Fibroblast of skin of back (primary cell): ENCODE measurements at places on chromosomes 16 and 17.

- no peak for DNase-seq
These were observed 79.0 kb downstream of the C16orf78 start for GRCh38 chr16:49452578-49452977.

DNA sequence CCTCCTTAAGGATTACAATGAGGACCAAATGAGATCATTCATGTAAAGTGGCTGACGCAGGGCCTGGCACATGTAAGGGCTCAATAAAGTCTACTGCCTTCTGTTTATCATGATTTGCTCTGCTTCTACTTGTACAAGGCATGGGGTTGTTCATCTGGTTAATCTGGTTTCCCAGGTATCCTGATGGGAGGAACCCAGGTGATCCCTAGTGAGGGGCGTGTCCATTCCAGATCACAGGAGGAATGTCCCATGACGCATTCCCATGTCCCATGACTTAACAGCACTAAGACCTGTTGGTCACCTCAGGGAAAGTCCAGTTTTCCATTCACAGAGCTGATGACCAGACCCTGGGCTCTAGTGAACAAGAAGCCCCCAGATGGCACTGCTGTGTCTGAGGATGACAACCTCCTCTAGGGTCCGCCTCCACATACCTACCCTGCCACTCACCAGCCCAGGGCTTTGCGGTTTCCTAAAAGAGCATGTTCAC, 11.5 kb upstream of the TPPP3 start:
- no peak for DNase-seq

- no peak for DNase-seq
These were observed 31.8 kb downstream of the CCL4 start for GRCh38 chr17:36135465-36135864.

GRCh38 chr17:57915985-57916757, 39.0 kb downstream of the CUEDC1 start:
- no peak for DNase-seq

GRCh38 chr16:30797670-30798309, 10.8 kb upstream of the ZNF629 start:
- no peak for DNase-seq

DNA sequence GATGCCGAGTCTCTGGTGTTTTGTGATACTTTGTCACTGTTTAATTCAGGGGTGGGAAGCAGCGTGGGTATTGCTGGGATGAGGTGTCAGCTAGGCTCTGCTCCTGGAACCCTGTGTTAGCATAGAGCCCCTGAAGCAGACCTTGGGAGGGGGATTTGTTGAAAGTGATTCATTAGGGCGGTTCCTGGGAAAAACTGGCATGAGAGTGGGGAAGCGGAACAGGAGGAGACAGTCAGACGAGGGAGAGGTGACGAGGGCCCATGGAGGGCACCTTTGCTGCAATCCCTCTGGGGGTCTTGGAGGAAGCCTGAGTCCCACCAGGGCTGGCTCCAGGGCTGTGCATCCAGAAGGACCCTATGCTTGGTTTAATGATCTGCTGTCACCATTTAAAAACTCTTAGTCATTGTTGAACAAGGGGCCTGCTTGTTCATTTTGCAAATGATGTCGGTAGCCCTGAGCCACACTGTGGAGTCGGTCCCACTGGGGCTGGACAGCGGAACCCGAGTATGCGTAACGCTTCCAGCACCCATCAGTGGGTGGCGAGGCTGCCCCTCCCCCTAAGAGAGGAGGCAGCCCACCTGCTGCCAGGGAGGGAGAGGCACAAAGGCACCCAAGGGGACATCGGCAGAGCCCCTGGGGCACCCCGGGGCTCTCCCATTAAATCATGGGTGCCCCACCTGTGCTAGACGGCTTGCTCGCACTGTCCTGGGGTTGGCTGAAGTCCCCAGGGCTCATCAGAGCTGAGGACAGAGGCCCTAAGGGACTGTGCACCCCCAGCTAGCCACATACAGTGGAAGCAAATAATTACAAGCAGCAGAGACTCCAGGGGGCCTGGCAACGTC, 35.4 kb downstream of the WFDC1 start:
- no peak for DNase-seq

DNA sequence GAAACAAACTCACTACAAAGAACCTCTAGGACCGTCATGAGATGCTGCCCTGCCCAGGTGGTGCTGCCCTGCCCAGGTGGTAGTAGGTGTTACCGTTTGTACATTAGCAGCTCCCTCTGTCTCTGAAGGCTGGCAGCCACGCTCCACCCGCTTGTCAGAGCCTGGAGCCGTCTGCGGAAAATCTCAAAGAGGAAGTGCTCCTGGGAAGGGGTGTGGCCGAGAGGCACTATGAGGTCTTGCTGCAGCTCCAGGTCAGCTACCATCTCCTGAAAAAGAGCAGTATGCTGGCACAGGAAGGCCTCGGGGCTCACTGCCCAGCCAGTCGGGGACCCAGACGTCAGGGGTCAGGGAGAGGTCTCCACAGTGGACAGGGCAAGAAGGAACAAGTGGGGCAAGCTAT, 28.3 kb downstream of the ZNF276 start:
- DNase-seq: no peak

DNA sequence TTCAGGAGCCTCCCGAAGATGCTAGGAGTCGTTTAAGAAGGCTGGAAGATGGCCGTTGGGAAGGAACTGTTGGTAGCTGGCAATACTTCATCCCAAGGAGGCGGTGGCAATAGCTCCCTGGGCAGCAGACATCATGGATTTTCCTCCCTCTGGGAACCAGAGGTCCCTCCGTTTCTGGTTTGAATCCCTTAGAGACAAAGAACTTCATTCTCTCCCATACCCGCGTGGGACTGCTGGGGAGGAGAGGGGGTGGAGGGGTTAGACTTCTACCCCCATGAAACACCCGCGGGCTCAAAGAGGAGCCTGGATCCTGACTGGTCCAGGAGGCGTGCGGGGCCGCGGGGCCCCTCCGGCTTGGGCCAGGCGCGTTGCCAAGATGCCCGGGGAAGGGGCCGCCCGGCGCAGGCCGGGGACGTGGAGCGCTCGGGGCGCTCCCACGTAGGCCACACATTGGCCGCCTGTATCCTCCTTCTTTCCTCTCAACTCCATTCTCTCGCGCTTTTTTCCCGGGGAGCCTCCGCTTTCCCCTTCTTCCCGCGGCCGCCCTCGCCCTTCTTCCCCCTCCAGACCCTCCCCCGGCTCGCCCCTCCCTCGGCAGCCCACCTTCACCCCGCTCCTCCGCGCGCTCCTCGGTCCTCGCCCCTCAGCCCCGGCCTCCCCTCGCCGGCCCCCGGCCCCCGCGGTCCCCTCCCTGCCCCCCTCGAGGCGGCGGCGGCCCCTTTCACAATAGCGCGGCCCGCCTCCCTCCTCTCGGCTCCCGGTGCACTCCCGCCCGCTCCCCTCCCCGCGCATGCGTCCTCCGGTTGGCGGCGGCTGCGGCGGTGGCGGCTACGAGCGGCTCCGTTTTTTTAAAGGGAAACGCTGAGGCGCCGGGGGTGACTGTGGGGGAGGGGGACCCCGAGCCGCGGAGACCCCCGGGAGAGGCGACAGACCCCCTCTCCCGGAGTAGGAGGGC, at the start of gene MSL1:
Gene MSL1, plus strand, starts transcription at position 791 of the 955 bp plus-strand sequence. CDS start 642 bp downstream, outside the sequence.
- peak; percentile 83 for DNase-seq

DNA sequence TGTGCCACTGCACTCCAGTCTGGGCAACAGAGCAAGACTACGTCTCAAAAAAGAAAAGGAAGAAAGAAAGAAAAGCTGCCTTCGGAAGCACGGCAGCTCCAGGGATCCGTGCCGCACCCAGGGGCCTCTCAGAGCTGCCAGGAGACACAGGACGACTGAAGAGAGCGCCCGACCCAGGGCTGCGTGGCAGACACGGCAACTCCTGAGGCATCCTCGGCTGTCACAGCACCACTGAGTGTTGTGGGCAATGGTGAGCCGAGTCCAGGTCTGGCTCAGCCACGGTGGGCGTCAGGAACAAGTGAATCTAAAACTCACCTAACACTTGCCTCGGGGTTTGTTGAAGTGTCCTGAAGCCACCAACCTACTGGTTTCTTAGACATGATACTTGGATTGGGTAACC, 28.8 kb downstream of the PDIA2 start:
- no peak for DNase-seq

- peak; percentile 17 for DNase-seq
These were observed 17.0 kb downstream of the N4BP1 start for GRCh38 chr16:48592839-48593429.

DNA sequence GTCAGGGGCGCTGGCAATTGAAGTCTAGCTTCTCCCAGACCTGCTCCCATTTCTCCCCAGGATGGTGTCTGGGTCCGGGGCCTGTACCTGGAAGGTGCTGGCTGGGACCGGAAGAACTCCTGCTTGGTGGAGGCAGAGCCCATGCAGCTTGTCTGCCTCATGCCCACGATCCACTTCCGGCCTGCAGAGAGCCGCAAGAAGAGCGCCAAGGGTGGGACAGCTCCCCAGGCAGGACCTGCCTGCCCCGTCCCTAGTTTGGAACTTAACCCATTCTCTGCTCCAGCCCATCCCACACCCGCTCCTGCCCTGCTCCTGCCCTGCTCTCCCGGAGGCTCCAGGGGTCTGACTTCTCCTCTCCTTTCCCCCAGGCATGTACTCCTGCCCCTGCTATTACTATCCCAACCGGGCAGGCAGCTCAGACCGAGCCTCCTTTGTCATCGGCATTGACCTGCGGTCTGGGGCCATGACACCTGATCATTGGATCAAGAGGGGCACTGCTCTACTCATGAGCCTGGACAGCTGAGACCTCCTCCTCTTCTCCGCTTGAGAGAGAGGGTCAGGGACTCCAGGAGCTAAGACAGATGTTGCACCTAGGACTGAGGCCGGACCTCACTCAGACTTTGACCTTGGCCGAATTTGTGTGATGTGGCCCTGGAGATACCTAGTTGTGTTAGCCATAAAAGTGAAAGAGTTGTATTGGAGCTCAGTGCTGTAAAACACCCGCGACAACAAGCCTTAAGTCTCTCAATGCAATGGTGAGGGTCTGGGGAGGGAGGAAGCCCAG, 814 bp upstream of the KDM6B start:
- no peak for DNase-seq

GRCh38 chr16:15751940-15752339, 101.9 kb downstream of the NDE1 start:
- no peak for DNase-seq

- DNase-seq: no peak
These were observed 43.2 kb upstream of the ZFHX3 start for GRCh38 chr16:73091174-73091573.

DNA sequence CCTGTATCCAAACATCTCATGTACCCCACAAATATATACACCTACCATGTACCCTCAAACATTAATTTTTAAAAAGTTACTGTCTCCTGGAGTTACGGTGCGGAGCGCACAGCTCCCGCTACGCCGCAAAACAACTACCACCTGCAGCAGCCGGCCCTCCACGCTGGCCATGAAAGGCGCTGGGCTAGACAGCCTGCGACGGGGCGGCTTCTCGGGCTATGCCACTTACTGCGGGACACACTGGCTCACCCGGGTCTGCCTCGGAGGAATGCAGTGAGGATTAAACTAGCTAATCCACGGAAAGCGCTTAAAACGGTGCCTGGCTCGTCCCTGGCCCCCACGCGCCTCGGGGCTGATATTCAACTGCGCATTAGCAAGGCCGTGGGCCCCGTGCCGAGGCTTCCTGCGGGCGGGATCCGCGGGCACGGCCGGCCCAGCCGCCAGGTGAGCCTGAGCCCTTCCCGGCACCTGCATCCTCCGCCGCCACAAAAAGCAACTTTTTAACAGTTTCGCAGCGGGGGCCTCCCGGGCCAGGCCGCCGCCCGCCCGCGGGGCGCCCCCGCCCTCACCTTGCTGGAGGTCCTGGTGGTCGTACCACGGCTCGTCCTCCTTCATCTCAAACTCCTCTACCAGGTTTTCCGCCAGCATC, 633 bp downstream of the CDR2 start:
- no peak for DNase-seq

DNA sequence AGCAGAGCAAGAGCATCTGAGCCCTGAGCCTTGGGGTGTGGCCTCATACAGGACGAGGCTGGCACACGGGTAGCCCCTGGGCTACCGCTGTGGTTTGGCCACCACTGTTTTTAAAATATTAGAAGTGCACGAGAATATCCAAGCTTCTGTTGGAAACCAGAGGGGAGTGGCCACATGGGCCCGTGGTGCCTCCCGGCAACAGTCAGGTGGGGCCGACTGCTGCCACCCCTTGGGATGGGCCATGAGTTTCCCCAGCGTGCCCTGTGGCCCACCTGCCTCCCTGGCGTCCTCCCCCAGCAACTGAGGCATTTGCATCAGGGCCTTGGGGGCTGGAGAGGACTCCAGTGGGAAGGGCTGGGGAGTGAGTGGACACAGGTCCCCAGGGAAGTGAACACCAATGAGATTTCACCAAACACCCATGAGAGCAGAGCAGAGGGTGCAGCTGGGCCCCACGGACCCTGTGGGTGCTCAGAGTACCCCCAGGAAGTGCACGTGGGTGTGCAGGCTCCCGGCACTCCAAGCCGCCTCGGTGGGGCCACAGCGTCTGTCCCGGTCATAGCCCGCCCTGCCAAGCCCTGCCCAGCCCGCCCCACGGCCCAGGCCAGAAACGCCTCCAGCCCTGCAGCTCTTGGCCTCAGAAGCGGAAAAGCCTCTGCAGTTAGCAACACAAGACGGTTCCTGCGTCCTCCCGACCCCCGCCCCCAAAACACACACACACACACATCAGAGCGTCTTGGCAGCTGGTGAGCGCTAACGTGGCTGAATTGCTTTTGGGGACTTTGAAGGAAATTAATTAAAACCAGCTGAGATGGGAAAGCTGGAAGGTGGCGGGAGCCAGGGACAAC, 22.7 kb downstream of the ZNF469 start:
- DNase-seq: peak; percentile 71
